Cardiac muscle cell (in vitro differentiated cells and primary cell): ENCODE measurements at places on chromosomes 11 and 22. TPM values are rescaled to one million over a fixed set of nuclear protein-coding genes. Genes with fewer than 3 reads are reported as not detected.

Gene FAM83F
- 0.18 and 0.46 TPM in 2 replicates for total RNA-seq

Gene PRR33
- not detected in 2 replicates for total RNA-seq

GRCh38 chr22:47126344-47126811 is 363.9 kb downstream of the TBC1D22A start:
- DNase-seq: no peak

Gene TRIM51G
- total RNA-seq: not detected in 2 replicates

DNA sequence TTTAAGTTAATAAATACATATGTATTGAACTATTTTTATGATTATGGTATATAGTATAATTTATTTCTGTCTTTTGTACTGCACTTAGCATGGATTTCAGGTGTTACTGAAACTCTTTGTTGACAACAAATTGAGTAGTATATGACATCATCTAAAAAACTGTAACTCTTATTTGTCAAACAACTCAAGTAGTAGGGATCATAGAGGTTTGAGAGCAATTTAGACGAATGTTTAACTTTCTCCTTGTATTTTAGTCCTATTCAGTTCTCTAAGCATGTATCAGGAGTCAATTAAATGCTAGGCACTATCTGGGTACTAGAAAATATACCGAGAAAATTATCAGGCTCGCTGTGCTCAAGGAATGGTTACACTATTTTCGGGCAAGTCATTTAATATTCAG is 595.2 kb downstream of the METTL15 start:
- no peak for DNase-seq

DNA sequence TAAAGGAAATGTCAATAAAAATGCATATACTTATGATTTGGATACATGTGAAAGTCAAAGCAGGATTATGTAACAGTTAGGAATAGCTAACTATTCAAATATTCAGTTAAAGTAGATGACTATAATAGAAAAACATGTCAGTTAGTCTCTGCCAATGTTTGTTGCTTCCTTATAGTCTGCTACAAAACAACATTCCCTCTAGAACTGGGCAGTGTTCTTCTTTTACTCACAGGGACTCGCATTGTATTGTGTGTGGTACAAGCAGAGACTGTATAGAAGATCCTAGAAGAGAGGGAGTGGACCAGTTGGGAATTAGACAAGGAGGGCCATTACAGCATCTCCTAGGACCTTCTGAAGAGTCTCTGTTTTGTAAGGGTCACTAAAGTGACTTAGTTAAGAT is 10.6 kb downstream of the ACAT1 start:
- DNase-seq: no peak

Gene MS4A3
- total RNA-seq: not detected in 2 replicates

Gene OR5B21
- not detected in 2 replicates for total RNA-seq

DNA sequence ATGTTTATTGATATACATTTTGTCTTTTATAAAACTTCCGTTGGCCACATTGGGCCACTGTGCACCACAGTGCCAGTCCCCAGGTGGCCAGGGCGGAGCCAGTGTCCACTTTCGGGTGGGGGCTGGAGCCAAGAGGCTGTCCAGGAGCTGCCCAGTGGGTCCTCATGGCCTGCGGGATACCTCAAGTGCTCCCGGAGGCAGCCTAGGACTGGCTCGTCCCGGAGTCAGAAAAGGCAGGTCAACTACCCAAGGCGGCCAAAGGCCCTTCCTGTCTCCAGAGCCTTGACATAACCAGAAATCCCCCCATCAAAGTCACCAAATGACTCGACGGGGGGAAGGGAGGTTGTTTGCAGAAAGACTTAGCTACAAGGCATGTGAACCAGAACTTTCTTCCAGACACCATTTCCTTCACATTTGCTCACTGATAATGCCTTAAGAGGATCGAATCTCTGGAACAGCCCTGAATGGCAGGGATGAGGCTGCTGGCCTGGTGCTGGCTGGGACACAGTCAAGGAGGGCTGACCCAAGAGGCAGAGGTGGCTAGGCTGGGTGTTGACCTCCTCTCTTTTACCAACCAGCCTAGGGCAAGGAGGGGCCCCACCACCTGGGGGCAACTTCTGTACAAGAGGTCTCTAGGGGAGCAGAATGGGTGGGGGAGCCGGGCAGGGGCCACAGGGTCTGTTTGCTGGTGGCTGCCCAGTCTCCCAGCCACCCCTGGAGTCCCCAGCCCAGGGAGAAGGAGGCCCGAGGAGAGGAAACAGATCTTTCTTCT is 8.4 kb downstream of the MRGPRF start:
- DNase-seq: no peak

Gene GNAZ
- total RNA-seq: 2.8 and 3.7 TPM in 2 replicates

Gene ROBO4
- total RNA-seq: 0.74 and 2.4 TPM in 2 replicates

Gene VPREB3
- 1.1 and 2.5 TPM in 2 replicates for total RNA-seq

GRCh38 chr11:120183701-120184141 is 27.1 kb upstream of the OAF start:
- DNase-seq: no peak

GRCh38 chr11:101574886-101575285 is 8.9 kb downstream of the TRPC6 start:
- DNase-seq: no peak

DNA sequence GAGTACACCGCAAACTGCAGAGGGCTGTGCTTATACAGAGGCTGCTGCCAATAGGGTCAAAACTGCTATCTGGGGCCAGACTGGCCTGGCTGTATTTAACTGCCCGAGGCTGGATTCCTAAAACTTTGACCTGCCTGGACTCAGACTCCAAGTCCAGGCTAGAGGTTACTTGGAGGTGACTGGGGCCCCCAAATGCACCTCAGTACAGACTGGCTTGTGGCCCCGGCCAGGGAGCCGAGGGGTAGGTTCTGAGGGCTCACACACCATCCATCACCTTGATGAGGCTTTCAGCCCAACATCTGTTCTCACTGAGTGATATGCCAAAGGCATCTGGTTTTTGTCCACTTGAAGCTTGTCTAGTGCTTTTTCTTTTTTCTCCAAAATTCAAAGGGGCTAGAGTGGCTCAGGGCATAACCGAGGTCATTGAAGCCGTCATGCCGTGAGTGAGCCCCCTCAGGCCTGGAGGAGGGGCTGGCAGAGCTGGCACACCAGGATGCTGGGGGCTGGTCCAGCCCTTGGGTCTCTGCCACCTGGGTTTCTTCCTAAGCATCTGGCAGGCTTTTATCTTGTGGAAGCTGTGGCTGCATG is 52.4 kb upstream of the TTLL12 start:
- peak; percentile 73 for DNase-seq

GRCh38 chr22:37176464-37177061 is 11.5 kb downstream of the C1QTNF6 start:
- DNase-seq: no peak

Gene GSTT2B
- 16.9 and 25.9 TPM in 2 replicates for total RNA-seq
